ENCODE measurements at places on chromosomes 6 and 20.
A peak's percentile ranks its signal among the peaks of the same experiment; 100 is the strongest.

- DNase-seq, result no peak
These were observed 148.3 kb upstream of the TBX18 start for GRCh38 chr6:84912472-84913322.

GRCh38 chr6:92160226-92160625 lies 1259.1 kb downstream of the EPHA7 start:
- DNase-seq, result no peak

DNA sequence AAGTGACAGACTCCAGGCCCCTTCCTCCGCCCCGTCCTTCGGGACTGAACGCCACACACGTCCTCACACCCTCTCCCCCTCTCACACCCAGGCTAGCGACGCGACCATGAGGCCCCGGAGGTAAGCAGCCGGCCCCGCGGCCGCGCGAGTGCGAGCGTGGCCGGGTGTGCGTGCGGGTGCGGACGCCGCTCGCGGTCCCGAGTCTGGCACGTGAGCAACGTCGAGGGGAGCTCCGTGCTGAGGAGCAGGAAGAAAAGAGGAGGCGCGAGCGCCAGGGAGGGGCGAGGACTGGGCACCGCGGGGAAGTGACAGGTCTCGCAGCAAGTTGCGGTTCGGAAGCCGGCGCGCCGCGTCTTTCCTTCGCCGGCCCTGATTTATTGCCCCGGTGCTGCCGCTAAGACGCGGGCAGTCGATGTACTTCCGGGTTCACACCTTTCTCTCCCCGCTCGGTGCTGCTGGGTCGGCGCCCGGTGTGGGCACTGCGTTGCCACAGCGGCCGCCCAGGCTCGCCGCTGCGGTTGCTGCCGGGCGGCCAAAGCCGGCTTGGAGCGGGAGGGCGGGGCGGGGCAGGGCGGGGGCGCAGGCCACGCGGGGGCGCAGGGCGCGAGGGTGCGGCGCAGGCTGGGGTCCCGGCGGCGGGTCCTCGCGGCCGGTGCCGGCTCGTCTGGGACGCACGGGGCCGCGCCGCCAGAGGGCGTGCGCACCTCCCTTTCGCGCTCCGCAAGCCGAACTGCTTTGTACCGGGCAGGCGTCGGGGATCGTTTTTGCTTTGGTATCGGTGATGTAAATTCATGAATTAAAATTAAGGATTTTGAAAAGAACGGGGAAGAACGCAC lies 15.8 kb upstream of the LIN28B start:
- peak; percentile 8 for DNase-seq

- DNase-seq, result no peak
These were observed 203.1 kb downstream of the JARID2 start for GRCh38 chr6:15449011-15449410.

- no peak for DNase-seq
These were observed 372.6 kb downstream of the UTRN start for GRCh38 chr6:144657691-144658090.

DNA sequence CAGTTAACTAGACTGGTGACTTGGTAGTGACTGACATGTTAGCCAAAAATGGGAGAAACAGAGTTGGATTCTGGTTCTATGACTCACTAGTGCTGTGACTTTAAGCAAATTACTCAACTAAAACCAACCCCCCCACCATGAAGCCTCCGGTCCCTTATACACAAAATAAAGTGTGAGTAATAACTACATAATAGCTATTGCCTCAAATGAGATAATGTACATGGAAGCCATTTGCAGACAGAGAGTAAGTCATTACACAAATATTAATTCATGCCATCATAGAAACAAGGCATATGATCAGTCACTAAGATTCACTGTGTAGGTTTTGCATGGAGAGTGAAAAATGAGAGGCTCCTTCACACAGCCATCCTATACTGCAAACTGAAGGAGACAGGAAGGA lies 111.9 kb downstream of the HIVEP2 start:
- no peak for DNase-seq

DNA sequence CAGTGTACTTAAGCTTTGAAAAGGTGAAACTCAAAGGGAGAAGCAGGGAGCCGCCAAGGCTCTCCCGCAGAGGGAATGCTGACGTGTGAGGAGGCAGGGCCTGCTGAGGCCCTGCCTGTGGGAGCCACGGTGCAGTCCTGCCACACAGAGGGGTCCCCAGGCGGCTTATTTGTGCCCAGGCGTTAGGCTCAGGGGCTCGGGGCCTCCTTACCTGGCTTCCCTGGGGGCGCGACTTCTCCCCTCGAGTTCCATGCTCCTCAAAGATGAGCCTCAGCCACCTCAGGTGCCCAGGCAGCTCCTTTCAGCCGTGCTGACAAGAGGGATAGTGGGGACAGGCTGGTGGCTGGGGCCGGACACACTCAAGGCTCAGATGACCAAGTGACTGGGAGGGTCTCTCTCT lies 2.2 kb upstream of the KIF25 start:
- DNase-seq, result no peak

GRCh38 chr20:42923348-42923918 lies 266.3 kb downstream of the PTPRT start:
- DNase-seq, result no peak

DNA sequence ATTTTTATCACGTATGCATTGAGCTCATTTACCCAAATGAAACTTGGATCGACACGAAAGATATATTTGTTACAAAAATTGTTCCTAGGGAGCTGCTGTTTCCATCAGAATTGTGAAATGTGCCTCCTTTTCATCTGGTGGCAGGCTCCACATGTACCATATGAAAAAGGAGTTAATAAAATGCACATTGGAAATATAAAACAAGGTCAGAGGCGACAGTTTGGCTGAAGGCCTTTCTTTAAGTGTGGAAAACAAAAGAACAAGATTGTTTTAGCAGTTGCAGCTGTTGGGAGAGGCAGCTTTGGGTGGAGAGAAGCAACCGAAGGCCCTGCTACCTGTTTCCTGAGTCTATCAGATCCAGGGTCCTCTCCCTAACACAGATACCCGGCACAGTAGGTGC lies 334.5 kb upstream of the NT5E start:
- no peak for DNase-seq
